ENCODE measurements at places on chromosomes 5 and 9.

GRCh38 chr9:127586537-127586936 is 25.5 kb upstream of the STXBP1 start:
- DNase-seq = peak; percentile 89

DNA sequence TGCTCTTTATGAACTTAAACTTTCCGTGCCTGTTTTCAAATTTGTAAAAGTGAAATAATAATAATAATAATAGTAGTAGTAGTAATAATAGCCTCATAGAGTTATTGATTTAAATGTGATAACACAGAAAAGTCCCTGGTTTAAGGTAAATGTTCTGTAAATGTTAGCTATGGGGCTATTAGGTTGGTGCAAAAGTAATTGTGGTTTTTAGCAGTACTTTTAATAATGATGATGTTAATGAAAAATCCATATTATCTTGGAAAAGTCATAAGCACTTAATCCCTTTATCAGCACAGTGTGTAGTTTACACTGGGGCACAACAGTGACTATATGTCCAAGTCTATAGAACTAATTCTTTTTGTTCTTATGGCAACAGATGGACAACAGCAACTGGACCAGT is at the start of gene OR1Q1:
OR1Q1 (plus strand) TSS at position 377 of the 400 bp plus-strand sequence; CDS start at position 377, 0 bp downstream.
- DNase-seq = no peak

DNA sequence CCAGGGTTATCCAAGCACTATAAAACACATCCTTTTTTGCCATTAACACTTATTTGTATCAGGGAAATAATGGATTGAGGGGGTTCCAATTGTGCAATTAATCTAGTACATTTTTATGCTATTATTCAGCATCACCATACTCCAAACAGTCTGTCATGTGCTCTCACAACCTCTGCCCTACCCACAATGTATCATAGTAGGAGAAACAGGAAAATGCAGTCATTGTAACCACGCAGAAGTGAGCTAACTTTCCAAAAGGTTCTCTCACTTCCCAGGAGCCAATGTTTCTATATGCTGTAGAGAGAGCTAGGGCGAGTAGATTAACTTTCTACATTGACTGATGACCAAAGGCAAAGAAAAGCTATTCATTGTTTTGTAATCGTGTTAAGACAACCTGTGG is 29.8 kb downstream of the DAB2 start:
- no peak for DNase-seq

DNA sequence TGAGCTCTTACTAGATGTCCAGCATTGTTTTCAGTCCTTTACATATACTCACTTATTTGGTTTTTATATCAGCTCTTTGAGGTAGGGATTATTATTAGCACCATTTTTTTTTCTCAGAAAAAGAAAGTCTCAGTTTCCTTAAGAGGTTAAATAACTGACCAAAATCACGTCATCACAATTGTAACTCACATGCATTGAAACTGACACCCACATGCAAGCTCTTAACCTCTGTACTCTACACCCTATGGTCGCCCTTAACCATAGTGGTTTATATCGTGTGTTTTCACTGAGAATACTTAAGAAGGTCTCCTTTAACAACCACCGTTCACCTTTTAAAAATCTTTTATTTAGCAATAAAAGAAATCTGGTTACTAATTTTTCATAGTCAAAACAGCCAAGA is 61.0 kb downstream of the PRDM6 start:
- no peak for DNase-seq

GRCh38 chr9:99008203-99008602 is 64.5 kb downstream of the COL15A1 start:
- DNase-seq = no peak

- DNase-seq = no peak
Observed at GRCh38 chr5:82622205-82622604, 344.1 kb upstream of the RPS23 start.

Data from heart right ventricle (tissue), 16 donors.